ENCODE measurements at places on chromosomes 3 and 15. TPM values are rescaled to one million over a fixed set of nuclear protein-coding genes. Genes with fewer than 3 reads are reported as not detected.

Gene GALK2
- total RNA-seq: 56.7 TPM

Gene TRPC1
- 33.1 TPM for total RNA-seq

Gene NANOGP8
- total RNA-seq: 0.73 TPM

Gene RFT1
- 8.1 TPM for total RNA-seq

Gene SPCS1
- total RNA-seq: 52.6 TPM

Gene KCNMB3
- total RNA-seq: 1.8 TPM

Gene CTXND1
- total RNA-seq: not detected

Gene MINDY2
- 30.9 TPM for total RNA-seq

Gene C3orf85
- total RNA-seq: not detected

Gene FSIP1
- total RNA-seq: 0.98 TPM

Gene SLC27A2
- under 0.01 TPM for total RNA-seq

Gene GRK7
- not detected for total RNA-seq

All from subcutaneous preadipocyte (primary cell).